ENCODE measurements at places on chromosomes 13 and 19.

GRCh38 chr13:94620286-94620896, 18.7 kb downstream of the GPR180 start:
- DNase-seq: no peak

GRCh38 chr13:77055158-77055557, 28.2 kb upstream of the FBXL3 start:
- no peak for DNase-seq

- DNase-seq: no peak
Observed at GRCh38 chr13:93356469-93356868, 129.9 kb downstream of the GPC6 start.

DNA sequence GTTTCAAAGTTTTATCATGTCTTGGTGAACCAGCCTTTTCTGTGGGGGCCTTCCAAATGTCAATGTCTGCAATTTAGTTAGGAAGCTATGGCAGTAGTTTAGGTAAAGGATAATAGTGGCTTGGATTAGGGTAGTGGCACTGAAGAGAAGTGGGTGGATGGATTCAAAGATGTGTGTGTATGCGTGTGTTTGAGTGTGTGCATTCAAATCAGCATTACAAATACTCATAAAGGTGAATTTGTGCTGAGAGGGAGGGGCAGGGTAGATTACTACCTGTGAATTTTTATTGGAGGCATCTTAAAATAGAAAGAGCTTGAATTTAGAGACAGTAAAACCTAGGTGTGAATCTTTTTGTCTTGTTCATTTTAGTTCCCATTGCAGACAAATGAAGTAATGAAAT, 16.9 kb downstream of the NDFIP2 start:
- DNase-seq: no peak

DNA sequence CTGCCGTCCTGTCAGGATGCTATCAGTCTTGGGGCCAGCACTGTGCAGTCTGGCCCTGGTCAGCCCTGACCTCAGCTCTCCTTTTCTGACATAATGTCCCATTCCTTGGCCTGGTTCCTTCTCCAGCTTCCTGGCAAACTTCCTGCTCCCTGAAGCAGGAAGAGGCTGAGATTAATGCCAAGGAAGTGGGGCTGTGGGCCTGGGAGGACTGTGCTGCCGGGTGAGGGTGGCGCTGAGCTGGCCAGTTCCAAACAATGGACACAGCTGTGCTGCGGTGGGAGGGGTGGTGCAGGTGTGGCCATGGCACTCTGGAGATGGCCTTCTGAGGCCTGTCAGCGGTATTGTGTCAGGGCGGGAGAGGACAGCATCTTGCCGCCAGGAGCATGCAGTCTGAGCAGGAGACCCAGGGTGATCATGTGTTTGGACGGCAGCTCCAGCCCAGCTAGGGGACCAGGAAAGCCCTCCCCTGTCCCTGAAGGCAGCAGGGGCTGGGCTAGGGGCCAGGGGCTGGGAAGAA, 30.9 kb downstream of the TUBA3C start:
- no peak for DNase-seq

DNA sequence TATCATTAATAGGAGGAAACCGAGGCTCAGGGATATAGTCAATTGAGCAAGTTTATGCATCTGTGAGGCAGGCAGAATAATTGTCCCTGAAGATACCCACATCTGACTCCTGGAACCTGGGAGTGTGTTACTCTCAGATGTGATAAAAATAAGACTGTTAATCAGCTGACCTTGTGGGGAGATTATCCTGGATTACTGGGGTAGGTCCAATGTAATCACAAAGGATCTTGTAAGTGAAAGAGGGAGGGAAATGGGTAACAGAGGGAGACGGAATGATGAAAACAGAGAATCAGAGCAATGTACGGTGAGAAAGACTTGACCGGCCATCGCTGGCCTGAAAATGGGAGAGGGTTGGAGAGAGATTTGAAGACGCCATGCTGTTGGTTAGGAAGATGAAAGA, 3.2 kb upstream of the EDDM13 start:
- no peak for DNase-seq

DNA sequence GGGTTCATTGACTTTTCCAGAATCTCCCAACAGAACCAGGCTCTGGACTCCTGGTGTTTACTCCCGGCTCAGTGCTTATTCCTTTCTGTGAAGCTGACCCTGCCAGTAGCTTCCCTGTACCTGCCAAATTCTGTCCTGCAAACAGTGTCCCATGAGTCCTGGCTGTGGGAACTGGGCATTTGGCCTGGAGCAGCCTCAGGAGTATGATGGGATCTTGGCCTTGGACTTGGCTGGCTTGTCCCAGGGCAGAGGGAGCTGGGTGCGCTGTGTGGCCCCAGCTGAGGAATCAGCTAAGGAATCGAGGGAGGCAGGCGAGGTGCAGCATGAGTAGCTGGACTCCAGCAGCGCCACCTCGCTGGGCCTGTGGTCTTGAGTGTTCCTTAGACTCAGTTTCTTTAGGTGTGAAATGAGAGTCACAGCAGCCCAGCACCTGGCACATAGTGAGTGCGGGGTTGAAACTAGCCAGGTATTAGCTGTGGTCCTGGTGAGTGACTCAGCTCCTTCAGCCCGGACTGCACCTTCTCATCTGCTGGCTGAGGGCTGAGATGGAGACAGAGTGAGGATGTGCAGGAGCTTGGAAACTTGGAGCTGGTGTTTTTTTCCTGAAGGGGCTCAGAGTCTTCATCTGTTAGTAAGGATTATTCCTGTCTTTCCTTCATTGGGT, 10.4 kb downstream of the CLASRP start:
- no peak for DNase-seq

DNA sequence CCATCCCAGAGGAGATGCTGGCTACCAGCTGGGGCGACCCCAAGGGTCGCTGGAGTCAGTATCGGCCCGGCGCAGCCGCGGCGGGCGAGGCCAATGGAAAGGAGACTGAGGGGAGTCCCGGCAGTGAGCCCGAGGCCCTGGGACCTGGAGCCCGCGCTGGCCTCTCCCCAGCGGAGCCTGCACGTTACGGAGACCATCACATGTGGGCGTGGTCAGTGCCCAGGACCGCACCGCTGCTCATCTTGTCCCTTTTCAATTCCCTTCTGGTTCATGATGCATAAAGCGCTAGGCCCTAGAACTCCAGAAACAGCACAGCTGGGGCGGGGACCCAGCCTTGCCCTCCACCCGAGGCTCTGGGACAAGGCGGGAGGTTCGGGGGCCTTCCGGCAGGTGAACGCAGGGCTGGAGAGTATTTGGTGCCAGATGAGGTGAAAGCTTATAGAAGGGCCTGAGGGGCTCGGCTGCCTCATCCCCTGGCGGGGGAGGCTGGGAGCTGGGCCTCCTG, 8.0 kb downstream of the C19orf25 start:
- no peak for DNase-seq

GRCh38 chr19:47729468-47729798, 15.9 kb upstream of the NOP53 start:
- no peak for DNase-seq

DNA sequence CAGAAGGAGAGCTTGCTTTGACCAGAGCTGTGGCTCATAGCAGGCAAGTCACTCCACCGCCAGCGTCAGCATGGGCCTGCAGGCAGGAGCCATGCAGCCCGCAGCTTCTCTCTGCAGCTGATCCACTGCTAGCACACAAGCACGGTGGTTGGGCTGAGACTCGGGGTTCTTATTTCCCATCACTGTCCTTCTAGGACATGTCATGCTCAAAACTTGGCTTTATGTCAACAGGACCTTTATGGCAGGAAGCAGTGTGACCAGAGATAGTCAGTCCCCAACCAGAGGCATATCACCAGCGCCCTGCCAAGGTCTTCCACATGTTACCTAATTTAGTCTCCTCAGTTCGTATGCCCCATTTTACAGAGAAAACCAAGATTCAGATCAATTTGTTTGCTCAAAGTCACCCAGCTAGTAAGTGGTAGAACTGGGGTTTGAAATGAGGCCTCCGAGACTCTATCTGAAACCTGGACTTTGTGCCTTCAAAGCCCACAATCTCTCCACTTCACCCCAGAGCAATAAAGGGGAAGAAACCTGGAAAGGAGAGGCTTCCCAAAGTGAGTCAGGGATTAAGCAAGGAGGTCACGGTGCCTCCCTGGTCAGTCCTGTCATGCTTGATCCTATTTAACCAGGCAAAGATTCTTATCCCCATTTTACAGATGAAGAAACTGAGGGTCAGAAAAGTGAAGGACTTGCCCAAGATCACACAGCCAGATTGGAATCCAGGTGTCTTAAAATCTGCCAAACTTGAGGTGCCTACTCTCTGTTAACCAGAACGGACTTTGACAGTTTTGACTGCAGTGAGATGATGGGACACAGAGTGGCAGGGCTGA, 5.1 kb downstream of the TMEM272 start:
- DNase-seq: no peak

DNA sequence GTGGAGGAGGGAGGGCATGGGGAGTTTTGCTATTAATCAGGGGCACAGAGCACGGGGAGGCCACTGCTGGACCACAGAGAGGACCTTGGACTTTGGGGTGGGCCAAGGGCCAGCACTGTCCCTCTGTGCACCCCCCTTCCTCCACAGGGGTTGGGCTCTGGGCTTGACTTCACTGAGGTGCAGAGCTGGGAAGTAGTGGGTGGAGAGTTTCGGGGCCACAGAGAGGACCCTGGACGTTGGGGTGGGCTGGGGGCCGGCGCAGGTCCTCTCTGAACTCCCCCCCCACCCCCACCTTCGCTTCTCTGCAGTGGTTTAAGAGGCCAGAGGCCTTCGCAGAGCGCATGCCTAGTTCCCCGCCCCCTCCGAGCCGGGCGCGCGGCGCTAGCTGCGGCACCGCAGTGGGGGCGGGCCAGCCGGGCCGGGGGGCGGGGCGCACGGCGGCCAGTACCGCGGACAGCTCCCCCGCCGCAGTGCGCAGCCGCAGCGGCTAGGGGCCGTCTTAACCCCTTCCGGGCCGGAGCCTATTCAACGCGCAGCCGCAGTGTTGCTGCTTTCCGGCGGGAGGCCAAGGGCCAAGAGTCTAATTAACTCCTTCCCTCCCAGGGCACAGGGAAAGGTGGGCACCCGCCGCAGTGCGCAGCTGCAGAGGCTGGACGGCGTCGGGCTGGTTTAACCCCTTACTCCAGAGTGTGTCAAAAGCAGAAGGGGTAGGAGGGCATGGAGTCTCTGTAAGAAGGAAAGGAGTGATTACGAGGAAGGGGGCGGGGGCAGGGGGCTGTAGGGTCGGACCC, 3.7 kb downstream of the KCNC3 start:
- DNase-seq: no peak

- DNase-seq: no peak
Observed at GRCh38 chr19:41816761-41817160, 20.4 kb downstream of the CEACAM3 start.

DNA sequence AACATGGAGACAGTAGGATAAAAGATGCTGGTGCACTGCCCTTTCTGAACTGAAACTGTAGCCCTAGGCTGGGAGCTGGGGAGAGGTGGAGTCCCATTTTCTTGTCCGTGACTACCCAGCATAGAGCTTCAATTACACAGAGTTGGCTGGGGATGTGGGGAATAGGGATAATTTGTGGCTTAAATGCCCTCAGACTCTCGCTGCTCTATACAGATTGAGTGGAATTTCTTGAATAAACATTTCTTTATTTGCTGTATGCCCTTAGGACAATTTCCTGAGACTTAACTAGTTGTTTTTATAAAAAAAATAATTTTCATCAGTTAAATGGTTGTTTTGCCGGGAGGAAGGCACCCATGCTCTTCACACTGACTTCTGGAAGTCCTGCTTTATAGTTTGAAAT, 7.2 kb downstream of the IGFL2 start:
- DNase-seq: no peak

- DNase-seq: no peak
Observed at GRCh38 chr19:40609561-40610395, 8.6 kb downstream of the LTBP4 start.

GRCh38 chr19:50728084-50728737, 5.0 kb downstream of the CLEC11A start:
- no peak for DNase-seq

- no peak for DNase-seq
Observed at GRCh38 chr13:75705395-75705794, 69.3 kb downstream of the LMO7 start.
